Daoy (cell line): ENCODE measurements at places on chromosomes 4 and X.

- DNase-seq, result no peak
These were observed 84.4 kb upstream of the STK26 start for GRCh38 chrX:131938749-131939148.

- no peak for DNase-seq
These were observed 541.9 kb downstream of the PACRGL start for GRCh38 chr4:21242163-21242562.

GRCh38 chrX:150547375-150548115, 20.9 kb upstream of the MTM1 start:
- DNase-seq, result peak; percentile 47

GRCh38 chr4:2649604-2650114, 106.5 kb downstream of the TNIP2 start:
- no peak for DNase-seq

DNA sequence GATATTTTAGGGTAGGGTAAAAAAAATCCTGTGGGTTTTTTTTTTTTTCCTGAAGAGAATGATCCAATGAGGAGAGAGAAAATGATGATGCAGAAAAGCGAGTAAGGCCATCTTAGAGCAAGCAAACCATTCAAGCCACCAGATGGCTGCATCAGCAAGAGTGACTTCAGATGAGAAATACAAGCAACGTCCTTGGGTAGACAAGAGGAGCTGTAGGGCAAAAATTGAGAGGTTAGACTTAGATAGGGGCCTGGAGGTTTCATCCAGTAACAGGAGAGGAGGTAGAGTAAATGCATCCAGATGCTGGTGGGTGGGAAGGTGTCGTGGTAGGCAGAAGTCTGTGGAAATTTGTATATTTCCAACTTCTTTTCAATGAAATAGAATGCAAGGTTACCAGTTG, 14.6 kb downstream of the FTHL17 start:
- no peak for DNase-seq

DNA sequence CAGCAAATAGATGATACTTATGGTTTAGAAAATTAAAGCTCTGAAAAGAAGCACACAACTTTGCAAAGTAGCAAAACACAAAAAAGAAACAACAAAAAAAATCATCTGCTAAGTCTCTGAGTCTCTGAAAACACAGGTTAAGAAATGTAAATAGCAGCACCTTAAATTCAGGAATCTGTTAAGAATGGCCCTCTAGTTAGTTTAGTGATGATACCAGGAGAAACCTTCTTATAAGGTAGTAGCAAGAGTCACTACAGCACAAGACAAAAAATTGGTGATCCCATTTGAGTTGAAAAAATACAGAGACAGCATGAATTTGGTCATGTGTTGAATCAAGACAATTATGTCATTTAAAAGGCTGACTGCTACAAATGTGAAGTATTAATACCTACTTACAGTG, 308.2 kb upstream of the ADGRL3 start:
- no peak for DNase-seq

DNA sequence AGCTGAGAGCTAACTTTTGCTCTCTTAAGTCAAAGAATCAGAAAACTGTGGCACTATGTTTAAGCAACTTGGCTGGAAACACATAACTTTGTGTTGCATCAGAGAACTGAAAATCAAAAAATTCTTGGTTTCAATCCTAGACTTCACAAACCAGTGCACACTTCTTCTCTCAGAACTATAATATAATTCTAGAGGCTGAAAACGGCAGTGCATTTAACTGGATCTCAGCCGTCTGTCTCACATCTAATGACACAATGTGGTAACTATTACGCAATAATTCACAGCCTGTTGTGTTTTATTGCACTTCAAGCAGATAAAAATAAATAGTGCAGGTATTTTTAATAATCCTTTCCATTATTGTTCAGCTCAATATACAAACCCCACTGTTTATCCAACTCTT, 260.6 kb upstream of the DIAPH2 start:
- DNase-seq, result no peak

- DNase-seq, result no peak
These were observed 66.0 kb downstream of the RPS3A start for GRCh38 chr4:151165205-151166000.

DNA sequence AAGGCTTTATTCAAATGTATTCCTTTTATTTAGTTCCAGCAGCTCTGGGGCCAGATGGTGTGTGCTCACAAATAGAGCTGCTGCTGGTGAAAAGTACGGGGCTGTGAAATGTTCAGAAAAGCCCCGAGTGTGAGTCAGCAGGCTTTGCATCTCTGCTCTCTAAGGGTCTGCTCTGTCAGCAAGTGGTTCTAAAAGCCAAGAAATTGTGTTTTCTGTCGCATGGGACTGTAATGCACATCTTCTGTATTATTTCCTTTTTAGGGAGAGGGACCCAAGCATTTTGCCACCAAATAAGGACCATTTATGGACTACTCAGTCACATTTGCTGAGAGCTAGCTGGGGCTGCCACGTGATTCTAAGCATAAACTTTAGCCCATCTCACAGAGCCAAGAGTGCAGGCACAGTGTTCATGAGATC, 82.9 kb upstream of the NHS start:
- no peak for DNase-seq

- peak; percentile 74 for DNase-seq
These were observed 17.0 kb downstream of the GPAT3 start for GRCh38 chr4:83552924-83553323.

DNA sequence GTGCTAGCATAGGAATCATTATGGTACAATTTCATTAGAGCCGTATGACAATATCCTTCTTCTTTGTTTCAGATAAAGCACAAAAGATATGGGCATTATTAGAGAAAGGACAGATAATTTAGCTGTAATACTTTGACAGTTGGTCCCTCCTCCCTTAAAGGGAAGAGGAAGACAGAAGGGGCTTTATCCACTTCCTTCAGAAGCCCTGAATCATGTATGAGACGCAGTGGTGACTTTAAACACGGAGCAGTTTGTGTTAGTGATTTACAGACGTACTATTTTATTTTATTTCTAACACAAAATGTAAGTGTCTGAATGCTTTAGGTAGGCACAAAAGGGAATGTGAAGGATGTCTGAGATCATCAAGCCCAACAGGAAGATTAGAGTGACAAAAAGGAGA, 467.7 kb downstream of the IL15 start:
- no peak for DNase-seq

- peak; percentile 11 for DNase-seq
These were observed 42.8 kb downstream of the IL21 start for GRCh38 chr4:122577808-122578781.

DNA sequence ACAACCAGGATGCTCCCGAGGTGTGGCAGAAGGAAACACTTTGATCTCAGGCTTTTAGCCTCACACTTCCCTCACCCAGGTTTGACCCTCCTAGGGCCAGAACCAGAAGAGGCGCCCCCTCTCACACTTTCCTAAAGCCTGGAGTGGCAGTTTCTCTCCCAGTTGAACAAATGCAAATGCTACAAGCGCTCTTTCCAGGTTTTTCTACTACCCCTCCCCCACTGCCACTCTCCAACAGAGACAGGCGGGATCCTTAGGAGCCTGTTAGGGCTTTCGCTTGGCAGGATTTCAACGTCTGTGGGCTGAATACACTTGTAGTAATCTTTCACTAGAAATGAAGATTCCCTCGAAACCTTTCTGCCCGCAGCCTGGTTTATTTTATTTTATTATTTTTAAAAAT, 2.4 kb downstream of the TSC22D3 start:
- DNase-seq, result no peak

DNA sequence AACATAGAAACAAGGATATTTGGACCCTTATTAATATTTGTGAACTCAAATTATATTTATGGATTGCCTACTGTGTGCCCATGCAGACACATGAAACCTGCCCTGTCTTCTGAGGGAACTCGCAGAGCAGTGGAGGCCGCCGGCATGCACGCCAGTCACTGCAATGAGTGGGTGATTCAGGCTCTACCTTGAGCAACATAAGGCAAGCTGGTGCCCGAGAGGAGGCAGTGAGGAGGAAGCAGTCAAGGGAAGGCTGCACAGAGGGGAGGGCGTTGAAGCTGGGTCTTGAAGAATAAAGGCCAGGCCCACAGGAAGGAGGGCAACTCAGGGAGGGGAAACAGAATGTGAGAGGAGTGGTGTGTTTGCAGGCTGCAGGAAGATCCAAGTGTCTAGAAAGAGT, 52.8 kb downstream of the PPEF2 start:
- peak; percentile 11 for DNase-seq
